NCI-H510A (cell line): ENCODE measurements at places on chromosomes 12 and 14.

DNA sequence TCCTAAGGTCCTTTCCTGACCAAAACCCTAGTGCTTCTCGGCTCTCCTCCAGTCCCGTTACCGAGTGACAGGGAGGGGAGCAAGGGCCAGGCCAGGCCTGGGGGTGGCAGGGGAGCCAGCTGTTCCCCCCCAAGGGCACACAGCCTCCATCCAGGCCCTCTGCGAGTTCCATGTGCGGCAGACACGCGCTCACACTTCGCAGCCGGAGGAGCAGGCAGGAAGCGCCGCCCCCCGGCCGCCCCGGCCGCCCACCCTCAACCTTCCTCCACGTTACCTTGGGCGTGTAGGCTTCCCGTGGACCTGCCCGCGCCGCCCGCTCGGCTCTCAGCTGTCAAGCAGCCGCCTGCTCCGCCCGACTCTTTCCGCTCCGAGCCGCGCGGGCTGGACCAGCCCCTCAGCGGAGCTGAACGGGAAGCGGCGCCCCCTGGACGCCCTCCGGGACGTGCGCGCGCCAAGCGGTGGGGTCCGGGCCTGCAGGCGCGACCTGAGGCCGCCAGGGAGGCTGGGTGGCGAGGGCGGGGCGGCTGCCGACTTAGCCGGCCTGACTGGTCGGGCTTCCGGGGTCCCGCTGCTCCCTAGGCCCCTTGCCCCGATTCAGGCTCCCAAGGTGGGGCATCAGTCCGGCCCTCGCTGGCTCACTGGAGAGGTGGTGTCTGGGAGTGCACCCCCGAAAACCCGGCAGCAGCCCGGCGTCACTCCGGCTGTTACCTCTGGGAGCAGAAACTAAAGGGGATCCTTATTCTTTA, at the start of gene CRACR2A:
TSS of gene CRACR2A (minus strand) at position 369 of the 746 bp plus-strand sequence. CDS start 56,110 bp downstream, outside the sequence.
- DNase-seq = peak; percentile 79

DNA sequence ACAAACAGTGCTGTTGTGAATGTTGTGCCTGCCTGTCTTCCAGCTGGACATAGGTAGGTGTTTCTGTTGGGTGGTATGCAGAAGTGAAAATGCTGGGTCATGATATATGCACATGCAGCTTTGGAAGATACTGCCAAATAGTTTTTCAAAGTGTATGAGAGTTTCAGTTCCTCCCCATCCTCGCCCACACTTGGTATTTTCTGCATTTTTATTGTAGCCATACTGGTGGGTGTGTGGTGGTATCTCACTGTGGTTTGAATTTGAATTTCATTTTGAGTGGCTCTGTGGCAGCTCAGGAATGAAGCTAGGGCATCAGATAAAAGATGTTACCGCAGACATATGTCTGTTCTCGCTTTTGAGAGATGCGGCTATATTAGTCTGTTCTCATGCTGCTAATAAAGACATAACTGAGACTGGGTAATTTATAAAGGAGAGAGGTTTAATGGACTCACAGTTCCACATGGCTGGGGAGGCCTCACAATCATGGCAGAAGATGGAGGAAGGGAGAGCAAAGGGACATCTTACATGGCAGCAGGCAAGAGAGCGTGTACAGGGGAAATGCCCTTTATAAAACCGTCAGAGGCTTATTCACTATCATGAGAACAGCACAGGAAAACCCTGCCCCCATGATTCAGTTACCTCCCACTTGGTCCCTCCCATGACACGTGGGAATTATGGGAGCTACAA, 183.1 kb downstream of the CAND1 start:
- no peak for DNase-seq

DNA sequence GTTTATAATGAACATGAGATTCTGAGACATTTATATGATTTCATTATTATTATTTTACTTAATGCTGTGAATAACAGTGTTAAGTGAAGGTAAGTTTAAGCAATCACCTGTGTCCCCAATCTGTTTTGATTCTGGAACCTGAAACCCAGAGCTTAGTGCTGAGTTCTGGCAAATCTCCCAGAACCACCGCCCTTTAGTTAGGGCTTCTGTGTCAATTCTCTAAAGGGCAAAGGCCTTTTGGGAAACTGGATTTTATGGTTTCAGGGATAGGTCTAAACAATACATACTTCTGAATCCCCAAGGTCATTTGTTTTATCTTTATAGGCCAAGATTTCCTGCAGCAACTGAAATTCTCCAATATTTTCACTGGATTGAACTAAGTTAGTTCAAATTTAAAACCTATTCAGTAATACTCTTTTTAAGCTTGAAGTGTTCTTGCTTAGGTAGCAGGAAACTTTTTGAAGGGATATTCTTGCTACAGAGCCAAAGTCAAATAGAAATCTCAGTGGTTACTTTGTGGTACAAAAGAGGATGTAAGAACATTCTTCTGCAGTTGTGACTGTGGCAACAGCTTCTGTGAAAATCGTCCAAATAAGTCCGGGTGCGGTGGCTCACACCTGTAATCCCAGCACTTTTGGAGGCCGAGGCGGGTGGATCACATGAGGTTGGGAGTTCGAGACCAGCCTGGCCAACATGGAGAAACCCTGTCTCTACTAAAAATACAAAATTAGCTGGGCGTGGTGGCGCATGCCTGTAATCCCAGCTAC, 10.0 kb upstream of the PKP2 start:
- DNase-seq = no peak

- peak; percentile 50 for DNase-seq
Measured at GRCh38 chr12:105020241-105020962, 34.3 kb downstream of the NOPCHAP1 start.

GRCh38 chr14:66197276-66197675, 288.9 kb upstream of the CCDC196 start:
- DNase-seq = no peak

GRCh38 chr14:64369201-64369600, 19.0 kb upstream of the MTHFD1 start:
- DNase-seq = no peak

DNA sequence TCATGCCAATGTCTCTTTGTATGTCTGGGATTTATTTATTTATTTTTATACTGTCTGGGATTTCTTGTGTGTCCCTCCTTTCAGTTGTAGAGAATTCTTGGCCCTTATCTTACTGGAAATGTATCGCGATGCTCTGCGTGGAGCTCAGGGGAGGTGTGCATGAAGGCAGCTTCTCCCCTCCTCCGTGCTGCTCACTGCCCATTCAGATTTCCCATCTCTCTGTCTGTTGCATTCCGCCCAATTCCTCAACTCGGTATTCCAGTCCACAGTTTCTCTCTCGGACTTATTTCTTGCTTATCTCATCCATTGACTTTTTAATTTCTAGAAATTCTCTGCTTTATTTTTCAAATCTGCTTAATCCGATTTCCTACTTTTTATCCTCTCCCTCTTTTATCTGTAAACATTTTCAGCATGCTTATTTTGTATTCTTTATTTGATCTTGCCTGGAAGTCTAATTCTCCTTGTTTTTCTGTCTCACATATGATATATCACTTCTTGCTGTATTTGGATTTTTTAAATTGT, 93.2 kb downstream of the FBXW8 start:
- DNase-seq = no peak

GRCh38 chr12:11677093-11677492, 27.6 kb downstream of the ETV6 start:
- DNase-seq = no peak

GRCh38 chr12:2101771-2102170, 49.0 kb downstream of the CACNA1C start:
- no peak for DNase-seq

DNA sequence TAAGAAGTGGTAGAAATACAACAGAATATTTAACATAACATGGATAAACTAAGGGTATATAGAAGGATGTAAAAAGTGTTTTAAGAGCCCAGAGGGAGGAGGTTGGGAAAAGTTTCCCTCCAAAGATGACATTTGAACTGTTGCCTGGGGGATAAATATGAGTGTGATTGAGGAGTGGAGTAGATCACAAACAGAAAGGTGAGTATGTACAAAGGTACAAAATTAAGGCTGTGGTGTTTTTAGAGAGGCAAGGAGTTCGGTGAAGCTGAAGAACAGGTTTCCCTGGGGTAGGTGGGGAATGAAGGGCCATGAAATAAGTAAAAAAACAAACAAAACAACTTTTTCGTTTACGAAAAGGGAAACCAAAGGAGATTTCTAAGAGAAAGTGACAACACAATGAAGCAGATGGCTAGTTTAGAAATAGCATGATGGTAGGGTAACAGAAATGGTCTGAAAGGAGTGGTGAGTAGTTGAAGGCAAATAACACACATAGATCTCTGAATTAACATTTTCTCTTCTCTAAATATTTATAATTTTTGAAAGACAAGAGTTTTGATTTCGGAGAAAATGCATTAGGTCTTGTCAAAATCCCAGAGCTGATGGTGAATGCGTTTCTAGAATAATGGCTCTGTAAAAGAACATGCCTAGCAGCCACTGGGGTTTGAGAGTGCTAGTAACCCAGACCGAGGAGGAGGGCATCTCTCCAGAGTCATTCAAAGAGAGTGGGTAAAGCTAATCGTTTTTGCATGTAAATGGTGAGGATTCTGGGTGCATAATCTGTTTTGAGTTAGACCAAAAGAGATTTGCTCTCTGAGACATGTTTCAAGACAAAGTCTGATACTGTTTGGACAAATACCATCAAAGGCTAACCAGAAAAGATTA, 240.4 kb upstream of the DCN start:
- DNase-seq = no peak

DNA sequence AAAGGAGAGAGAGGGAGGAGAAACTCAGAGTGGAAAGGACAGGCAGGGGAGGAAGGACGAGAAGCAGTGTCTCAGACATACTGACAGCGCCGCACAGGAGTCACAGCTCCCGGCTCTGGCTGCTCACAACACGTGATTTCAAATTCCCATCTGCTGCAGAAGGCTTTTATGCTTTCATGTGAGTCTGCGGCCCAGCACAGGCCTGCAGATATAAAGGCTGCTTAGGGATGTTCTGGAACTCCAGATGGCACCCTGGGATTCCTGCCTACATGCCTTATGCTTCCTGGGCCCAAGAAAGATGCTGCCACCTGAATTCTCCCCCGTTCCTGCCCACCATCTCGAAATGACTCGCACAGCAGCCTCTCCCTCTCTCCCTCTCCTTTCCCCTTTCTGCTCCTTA, 89.6 kb downstream of the NUAK1 start:
- no peak for DNase-seq

DNA sequence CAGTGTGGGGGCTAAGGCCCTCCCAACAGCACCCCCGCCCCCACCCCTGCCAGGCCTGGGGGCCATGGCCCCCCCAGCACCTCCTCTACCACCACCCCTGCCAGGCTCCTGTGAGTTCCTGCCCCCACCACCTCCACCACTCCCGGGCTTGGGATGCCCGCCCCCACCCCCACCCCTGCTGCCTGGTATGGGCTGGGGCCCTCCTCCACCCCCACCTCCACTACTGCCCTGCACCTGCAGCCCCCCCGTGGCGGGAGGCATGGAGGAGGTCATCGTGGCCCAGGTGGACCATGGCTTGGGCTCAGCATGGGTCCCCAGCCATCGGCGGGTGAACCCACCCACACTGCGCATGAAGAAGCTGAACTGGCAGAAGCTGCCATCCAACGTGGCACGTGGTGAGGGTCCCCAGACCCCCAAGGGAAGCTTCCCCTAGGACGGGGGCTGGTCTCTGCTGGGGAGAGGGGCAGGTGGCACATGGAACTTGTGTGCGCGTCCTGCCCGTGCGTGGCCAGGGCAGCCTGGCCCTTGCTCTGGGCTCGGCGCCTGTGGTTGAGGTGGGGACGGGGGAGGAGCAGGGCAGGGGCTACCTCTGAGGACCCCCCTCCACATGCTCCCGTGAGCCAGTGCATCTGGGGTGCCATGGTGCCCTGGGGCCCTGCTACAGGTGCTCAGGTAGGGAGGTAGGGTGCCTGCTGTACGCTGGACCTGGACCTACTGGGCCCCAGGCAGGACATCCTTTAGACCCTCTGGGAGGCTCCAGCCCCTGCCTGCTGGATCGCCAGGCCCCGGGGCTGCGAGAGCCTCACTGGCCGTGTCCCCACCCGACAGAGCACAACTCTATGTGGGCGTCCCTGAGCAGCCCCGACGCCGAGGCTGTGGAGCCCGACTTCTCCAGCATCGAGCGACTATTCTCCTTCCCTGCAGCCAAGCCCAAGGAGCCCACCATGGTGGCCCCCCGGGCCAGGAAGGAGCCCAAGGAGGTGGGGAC, 16.1 kb upstream of the ADSS1 start:
- DNase-seq = no peak

- DNase-seq = no peak
Measured at GRCh38 chr12:29204521-29204920, 55.4 kb downstream of the FAR2 start.

- no peak for DNase-seq
Measured at GRCh38 chr14:76419399-76419798, 43.5 kb downstream of the ESRRB start.

- no peak for DNase-seq
Measured at GRCh38 chr12:71164166-71164565, 6.4 kb upstream of the TSPAN8 start.

GRCh38 chr12:104280717-104281458, 22.7 kb upstream of the EID3 start:
- no peak for DNase-seq

DNA sequence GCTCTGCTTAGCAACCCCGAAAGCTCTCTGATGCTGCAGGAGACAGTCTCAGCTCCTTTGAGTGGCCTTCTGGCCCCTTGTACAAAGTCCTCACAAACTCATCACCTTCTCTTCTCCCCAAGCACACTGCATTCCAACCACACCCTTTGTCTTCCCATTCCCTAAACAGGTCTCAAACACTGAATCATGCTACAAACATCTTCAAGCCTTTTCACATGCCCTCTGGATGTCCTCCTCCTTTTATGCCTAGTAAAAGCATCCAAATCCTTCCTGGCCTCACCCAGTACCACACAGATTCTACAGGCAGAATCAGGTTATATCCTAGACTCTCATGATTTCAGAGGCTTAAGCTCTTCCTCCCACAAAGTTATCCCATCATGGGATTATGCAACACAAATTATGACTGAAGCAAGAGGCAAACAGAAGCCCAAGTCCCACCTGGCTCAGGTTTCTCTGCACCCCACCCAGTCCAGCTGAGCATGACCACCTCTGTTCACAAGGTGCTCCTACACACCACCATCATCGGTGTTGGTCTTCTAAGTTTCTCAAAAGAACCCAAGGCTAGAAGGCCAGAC, 61.4 kb upstream of the PCED1B start:
- DNase-seq = no peak
